CD4-positive, alpha-beta T cell (primary cell): ENCODE measurements at places on chromosomes 1 and 21.

DNA sequence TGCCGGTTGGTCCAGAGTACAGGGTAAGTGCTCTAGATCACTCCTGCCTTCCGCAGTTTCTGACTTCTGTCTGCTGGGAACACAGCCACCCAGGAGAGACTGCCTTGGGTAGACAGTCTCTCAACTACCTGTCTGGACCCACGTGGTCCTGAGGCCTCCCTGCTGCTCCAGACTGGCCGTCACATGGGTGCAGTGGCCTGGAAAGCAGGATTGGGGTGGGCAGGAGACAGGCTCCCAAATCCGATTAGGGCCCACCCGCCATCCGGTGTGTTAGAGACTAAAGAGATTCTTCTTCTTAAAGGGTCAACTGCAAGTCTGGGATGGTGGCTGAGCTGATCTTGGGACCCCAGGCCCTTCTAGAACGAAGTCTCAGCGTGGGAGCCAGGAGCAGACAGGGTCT lies 105.5 kb downstream of the EBNA1BP2 start:
- no peak for DNase-seq

DNA sequence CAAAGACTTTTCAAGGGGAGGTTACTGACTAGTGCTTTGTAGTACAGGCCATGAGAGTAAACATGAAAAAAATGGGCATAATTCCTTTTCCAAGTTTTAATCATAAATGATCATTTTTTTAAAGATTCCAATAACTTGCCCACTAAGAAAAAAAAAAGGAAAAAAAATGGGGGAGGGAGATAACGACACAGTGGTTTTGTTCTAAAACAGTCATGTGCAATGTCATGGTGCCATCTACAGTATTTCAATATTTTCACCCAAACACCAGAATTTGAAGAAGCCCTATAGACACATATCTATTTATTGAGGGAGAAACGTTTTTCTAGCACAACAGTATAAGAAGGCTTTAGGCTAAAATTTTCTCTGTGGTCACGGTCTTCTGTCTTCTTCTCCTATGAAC lies 250.2 kb downstream of the LTN1 start:
- no peak for DNase-seq

GRCh38 chr1:41955461-41956159 lies 36.9 kb upstream of the HIVEP3 start:
- no peak for DNase-seq

- no peak for DNase-seq
These were observed 12.9 kb upstream of the DISC1 start for GRCh38 chr1:231613419-231614349.

DNA sequence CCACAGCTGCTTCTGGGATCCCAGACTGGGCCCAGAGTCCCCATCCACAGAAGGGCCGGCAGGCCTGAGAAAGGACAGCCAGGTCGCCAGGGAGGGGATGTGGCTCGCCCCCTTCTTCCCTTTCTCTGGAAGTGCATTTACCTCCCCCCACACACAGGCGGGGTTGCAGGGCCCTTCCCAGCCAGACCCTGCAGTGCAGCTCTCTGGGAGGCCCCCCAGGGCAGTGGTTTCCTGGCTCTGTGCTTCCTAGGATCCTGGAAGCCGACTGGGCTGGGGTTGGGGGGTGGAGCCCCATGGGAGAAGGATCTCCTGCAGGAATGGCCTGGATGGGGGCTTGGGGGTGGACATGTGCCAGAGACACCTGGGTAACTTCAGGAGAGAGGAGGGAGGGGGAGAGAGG lies 4.2 kb upstream of the COL6A1 start:
- DNase-seq, result no peak

DNA sequence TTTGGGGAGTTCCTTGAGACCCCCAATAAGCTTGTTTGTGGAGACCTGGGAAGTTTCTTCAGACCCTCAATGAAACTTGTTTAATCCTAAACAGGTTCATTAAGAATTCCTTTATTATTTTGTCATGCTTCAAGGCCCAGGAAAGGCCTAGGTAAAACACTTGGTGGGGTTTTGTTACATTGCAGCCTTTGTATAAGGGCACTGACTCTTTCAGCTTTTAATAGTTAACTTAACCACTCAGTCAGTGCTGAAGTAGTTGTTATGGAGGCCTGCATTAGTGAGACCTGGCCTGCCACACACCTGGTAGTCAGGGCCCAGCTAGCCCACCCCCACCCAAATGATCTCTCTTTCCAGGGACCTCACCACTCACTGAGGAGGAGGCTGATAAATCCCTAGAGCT lies 103.7 kb downstream of the FCRL5 start:
- DNase-seq, result no peak
